NCI-H774 (cell line): ENCODE measurements at places on chromosomes 7 and 10.

- no peak for DNase-seq
These were observed 130.4 kb downstream of the MBL2 start for GRCh38 chr10:52642208-52642607.

- DNase-seq: no peak
These were observed 67.6 kb downstream of the CAV1 start for GRCh38 chr7:116592445-116592844.

- peak; percentile 61 for DNase-seq
These were observed 57.5 kb downstream of the EXOC4 start for GRCh38 chr7:133310232-133310862.

DNA sequence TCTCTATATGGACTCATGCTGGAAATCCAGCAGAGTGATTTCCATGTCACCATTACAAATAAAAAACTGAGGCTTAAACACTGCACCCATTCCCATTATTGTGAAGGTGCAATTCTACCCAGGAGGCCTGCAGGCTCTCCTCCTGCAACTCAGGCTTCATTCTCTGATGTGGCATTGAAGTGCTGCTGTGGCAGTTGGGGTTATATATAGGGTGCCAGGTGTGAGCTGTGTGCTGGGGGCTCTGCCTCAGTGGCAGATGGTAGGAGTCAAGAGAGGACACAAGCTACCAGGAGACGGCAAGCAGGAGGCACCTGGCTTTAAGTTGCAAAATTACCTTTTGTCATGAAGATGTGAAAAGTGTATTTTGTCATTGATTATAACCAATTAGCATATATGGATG is 21.3 kb downstream of the ZNF107 start:
- no peak for DNase-seq

GRCh38 chr10:110710621-110711020 is 66.5 kb downstream of the RBM20 start:
- no peak for DNase-seq
